ENCODE measurements at places on chromosomes 4 and X.

DNA sequence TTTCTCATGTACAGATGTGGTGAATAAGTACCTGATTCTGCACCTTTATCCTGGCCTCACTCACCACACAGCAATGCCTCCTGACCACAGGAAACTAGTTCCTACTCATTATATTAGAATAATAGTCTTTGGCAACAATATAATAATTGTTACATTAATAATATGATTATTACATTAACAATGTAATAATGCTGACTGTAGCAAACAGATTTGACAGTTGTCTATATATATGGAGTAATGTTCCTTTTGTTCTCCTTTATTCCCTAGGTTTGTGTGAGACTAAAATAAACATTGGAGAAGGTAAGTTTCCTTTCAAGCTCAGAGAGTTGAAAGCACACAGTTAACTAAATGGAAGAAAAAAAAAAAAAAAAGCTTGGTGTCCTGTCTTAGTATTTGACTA, 40.6 kb upstream of the NAA11 start:
- no peak for DNase-seq

GRCh38 chrX:41257801-41258200, 76.2 kb upstream of the DDX3X start:
- DNase-seq, result no peak

DNA sequence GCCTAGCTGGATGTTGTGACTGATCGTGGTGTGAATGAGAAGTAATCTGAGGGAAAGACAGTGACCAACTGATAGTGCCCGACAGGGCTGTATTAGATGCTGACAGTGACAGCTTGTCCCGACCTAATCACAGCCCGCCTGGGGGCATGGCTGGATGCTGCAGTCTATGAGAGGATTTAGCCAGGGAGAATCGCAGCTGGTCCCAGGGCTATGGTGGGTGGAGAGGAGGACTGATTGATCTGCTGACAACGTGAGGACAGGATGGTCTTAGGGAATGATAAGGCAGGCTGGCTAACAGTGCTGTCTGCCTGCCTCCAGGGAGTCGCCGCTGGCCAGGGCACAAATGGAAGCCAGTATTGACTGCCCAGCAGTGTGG, 621 bp upstream of the SUV39H1 start:
- peak; percentile 9 for DNase-seq

- DNase-seq, result no peak
Measured at GRCh38 chr4:139085141-139085540, 69.6 kb downstream of the NOCT start.

- no peak for DNase-seq
Measured at GRCh38 chrX:107753187-107753586, 22.4 kb downstream of the TSC22D3 start.

GRCh38 chr4:87985097-87985886, 9.8 kb downstream of the SPP1 start:
- peak; percentile 66 for DNase-seq

GRCh38 chr4:98601708-98602107, 56.7 kb downstream of the TSPAN5 start:
- DNase-seq, result no peak

GRCh38 chr4:152224223-152224622, 311.7 kb downstream of the FBXW7 start:
- no peak for DNase-seq

GRCh38 chrX:74383611-74384010, 37.7 kb upstream of the SLC16A2 start:
- peak; percentile 1 for DNase-seq

- DNase-seq, result no peak
Measured at GRCh38 chr4:113331811-113332210, 282.4 kb downstream of the ANK2 start.

DNA sequence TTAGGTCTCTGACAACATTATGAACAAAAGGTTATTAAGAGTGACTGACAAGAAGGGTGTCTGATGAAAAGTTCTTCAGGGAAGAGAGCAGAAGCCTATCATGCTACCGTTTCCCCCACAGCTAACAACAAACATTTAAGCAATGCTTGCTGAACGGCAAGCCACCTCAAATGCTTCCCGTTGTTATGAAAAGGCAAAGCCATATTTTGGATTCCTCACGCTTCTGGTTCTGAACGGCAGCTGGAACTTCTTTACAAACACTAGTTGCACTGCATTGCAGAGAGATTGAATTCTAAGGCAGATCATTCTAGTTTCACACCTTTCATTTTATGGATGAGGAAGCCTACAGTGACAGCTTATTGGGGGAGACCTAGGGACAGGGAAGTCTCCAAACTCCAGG, 48.6 kb upstream of the NAP1L5 start:
- DNase-seq, result no peak

GRCh38 chr4:6938647-6939271, 29.1 kb downstream of the TBC1D14 start:
- no peak for DNase-seq

DNA sequence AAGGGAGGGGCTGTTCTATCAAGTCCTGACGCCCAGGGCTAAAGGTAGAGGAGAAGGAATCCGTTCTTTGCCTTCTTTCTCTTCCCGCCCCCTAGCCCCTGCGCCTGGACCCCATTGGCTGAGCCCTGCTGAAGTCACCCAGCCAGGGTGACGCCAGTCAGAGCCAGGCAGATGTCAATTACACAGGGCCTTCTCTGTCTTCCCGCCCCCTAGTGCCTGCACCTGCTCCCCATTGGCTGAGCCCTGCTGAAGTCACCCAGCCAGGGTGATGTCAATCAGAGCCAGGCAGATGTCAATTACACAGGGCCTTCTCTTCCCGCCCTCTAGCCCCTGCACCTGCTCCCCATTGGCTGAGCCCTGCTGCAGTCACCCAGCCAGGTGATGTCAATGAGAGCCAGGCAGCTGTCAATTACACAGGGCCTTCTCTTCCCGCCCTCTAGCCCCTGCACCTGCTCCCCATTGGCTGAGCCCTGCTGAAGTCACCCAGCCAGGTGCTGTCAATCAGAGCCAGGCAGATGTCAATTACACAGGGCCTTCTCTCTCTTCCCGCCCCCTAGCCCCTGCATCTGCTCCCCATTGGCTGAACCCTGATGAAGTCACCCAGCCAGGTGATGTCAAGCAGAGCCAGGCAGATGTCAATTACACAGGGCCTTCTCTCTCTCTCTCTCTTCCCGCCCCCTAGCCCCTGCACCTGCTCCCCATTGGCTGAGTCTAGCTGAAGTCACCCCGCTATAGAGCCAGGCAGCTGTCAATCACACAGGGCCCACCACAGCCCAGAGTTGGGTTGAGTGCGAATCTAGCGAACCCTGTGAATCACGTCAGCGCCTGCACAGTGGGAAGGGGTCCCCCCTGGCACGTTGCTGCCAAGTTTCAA, 46.4 kb downstream of the ASMT start:
- no peak for DNase-seq

- DNase-seq, result peak; percentile 15
Measured at GRCh38 chrX:23822397-23822796, 39.4 kb downstream of the SAT1 start.

DNA sequence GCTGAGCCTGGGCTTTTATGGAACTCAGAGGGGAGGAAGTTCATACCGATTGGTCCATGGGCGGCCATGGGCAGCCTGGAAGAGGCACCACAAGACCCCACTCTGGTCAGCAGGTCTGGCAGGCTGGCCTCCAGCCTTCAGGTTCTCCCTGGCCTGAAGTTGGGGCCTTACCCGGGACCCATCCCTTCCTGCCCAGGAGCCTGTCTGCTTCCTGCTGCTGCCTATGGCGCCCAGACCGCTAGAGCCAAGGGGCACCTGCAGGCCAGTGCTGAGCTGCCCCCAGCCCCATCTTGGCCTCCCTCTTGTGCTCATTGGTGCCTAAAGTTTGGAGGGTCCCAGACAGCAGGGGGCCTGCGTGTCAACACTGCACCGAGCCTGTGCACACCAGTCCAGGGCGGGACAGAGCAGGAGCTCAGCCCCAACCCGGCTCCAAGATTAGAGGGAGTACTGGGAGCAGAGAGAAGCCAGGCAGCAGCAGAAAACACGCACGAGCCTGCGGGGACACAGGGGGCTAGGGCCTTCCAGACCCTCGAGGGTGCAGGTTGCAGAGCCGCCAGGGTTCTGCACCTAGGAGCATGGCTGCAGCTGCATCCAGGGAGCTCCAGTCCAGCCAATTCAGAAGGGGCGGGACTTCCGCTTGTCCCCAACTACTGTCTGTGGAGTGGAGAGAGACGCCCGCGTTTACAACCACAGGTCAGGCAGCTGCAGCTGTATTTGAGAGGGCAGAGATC, 30.7 kb upstream of the ZNF280C start:
- peak; percentile 10 for DNase-seq

GRCh38 chr4:80767944-80768343, 262.6 kb upstream of the BMP3 start:
- DNase-seq, result no peak

- no peak for DNase-seq
Measured at GRCh38 chr4:117596917-117597480, 437.3 kb upstream of the NDST3 start.

DNA sequence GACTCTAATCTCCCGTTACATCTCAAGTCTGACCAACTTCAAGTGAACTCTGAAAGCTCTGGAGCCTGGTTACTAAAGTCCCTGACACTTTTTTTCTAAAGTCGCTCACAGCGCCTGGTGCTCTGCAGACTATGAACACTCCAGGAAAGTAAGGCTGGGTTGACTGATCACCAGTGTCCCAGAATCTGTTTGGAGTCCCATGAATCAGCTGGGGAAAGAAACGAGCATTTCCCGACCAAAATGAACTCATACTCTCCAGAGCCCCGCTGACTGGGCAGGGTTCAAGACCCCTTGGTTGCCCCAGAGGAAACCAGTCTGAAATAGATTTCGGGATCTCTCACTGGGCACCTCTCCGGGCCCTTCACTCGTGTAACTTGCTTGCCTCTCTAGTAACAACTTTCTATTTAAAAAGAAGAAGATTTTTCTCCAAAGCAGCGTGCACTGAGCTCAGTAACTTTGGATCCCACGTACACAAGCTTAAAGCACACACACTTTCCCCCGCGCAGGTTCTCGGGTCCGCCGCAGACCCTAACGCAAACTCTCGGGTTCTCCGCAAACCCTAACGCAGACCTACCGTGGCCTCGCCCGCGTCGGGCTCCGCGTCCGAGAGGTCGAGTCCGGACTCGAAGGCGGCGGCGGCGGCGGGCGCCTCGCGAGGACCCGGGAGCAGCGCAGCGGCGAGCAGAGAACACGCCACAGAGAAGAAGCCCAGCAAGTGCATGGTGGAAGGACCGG, 964 bp downstream of the VEGFC start:
- no peak for DNase-seq

DNA sequence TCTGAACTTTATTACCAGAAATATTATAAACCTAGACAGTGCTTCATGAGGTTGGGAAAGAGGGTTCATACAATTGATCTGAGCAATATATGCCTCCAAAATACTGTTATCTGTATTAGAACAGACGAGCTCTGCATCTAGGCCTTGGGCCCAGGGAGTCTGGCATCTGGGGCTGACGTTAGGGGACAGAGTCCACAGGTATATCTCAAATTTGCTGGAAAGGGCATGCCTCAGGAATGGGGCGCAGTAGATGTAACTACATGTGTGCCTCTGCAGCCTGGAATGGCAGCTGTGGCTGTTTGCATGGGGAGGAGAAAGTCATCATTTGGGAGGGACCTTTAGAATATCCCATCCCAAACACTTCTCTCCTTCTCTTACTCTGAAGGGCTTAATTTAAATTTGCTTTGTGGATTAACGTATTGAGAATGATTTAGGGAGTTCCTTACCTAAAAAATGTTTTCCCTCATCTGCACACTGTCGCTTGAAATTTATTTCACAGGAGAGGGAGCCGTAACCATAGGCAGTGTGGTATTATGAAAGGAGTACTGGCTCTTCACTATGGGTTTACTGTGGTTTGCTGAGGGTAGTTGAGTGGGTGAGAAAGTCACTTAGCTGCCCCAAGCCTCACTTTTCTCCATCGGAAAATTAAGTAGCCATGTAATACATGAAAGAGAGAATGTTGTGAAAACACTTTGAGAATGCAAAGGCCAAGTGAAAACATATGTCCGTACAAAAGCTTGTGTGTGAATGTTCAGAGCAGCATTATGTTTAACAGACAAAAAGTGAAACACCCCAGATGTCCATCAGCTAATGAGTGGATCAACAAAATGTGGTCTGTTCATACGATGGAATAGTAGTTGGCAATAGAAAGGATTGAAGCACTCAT, 5.9 kb downstream of the ADD1 start:
- no peak for DNase-seq

DNA sequence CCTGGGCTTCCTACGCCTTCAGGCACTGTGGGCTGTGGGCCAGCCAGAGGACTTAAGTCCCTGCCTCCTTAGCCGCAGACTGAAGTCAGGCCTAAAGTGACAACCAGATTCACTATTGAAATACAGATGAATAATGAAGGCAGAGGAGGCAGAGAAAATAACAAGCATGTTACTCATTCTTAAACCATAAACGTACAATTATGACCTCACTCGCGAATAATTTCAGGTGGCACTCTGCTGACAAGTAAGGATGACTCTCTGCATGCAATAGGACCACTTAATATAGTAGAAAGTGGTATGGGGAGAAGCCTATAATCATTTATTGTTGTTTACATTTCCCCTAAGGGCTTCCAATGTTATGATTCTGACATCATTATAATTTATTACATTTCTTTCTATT, 409.2 kb upstream of the FGF13 start:
- DNase-seq, result no peak

DNA sequence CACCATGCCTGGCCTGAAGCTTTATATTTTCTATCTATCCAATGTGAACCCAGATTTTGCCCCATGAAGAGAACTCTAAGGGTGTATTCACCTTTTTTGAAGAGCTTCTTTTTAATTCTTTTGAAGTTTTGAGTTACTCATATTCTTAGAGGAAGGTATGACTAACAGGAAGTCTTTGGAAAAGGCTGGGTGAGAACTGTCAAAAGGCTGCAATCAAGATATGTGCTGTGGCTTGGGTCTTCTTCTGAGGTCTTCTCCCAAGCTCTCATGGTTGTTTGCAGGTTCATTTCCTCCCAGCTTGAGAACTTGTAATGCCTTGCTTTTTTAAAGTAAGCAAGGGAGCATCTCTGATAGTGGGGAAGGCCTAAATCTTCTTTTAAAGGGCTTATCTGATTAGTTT, 3.1 kb upstream of the C4orf17 start:
- DNase-seq, result no peak

DNA sequence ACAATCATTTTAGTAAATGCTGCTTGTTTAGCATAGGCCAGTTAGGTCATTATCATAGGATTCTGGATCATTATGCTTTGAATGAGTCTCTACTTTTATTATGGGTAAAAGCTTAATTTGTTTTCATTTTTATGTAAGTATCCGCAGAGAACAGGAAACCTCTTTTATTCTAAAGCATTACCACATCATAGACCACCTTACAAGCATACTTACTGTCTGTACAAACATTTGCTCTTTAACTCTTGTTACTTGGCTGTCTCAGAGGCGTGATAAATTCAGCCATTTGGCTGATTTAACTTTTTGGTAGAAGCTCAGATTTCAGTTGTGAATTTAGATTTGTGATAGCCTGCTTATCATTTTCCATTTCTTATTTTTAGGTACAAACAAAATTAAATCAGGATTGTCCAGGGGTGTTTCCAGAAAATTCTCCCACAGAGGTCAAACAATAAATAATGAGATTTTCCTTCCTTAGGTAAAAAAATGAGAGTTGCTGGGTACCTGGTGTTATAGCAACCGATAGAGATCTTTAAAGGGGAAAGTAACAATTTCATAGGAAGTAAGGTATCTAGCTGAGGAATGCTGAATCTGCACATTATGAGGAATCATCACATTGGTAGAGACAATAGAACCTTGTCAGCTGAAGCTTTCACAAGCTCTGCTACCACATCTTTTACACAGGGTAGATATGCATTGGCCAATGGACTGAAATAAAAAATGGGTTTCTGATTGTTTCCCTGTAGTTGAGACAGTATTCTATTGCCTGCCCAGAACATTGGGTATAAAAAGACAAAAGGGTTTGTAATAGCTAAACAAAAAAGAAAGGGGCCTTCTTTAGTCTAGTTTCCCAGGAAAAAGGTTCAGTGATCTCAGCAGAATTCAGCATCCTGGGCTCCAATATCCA, 62.5 kb downstream of the NDNF start:
- DNase-seq, result no peak
